ENCODE measurements at places on chromosomes 13 and 19.

DNA sequence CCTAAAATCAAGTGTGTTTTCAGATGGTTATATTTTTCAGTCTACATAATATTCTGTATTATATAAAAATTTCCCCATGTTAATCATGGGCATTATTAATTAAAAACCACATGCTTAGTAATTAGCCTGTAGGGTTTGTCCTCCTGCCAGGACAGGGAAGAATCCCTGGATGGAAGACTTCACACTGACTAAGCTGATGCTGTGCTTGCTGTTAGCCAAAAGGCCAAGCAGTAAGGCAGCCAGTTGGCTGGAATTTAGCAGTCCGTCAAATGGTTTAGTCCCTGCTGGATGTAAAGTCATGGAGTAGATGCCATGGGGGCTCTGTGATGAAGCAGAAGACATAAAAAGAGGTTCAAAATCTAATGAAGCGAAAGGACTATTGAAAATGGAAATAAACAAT lies 168.0 kb upstream of the OBI1 start:
- no peak for DNase-seq

GRCh38 chr13:79530270-79530669 lies 49.3 kb downstream of the NDFIP2 start:
- no peak for DNase-seq

- no peak for DNase-seq
Measured at GRCh38 chr19:16467581-16467980, 4.2 kb downstream of the EPS15L1 start.

DNA sequence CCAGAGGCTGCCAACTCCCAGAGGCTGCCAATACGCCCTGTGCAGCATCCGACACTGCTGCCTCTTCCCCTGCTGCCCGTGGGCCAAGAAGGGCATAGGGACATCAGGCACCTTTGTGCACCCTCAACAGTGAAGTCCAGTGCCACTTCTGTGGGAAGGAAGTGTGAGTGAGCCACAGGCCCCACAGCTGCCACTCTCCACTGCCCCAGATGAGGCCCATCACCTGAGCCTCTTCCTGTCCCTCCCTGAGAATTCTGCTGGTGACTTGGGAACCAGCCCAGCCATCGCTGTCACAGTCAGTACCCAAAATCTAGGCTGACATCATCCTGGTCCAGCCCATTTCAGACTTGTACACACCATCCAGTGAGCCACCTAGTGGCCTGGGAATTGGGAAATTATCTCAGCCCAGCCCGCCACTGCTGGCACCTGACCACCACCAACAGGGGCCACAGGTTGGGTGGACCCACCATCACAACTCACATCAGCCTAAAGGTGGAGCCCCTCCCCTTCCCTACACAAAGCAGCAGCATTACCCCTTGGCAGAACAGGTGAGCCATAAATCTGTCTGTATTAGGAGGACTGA lies 733.9 kb upstream of the KLHL1 start:
- DNase-seq = no peak

- DNase-seq = no peak
Measured at GRCh38 chr13:62846302-62846701, 1430.7 kb upstream of the PCDH20 start.

GRCh38 chr13:27360562-27360961 lies 63.9 kb upstream of the GTF3A start:
- DNase-seq = no peak

DNA sequence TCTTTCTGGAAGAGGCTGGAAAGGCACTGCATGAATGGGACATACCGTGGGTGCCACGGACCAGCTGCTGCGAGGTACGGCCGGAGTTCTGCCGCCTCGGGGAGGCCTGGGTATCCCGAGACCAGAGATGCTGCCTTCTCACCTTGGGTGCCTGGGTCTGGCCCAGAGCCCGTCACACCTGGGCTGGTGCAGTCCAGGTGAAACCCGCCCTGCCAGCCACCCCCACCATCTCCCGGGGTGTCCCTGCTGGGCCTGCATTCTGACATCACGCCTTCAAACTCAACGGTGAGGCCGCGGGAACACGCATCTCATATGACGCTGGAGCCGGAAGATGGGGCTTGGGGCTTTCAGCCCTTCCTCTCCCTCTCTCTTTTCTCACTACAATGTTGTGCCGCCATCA lies 98.0 kb downstream of the GADD45B start:
- DNase-seq = no peak

DNA sequence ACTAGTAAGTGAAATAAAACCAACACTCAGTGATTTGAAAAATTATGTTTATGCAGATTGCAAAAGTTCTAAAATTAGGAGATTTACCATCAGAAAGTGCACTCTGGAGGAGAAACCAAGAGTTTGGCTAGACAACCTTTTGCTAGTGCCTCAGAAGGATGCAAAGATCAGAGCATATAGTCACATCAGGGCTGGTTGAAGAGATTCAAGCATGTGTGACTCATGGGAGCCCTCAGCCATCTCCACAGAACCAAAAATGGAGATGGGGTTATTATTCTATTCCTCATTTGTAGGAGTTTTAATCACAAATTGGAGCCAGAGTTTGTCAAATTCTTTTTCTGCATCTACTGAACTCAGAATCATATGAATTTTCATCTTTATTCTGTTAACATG lies 32.9 kb upstream of the OXGR1 start:
- DNase-seq = no peak

- no peak for DNase-seq
Measured at GRCh38 chr13:35712907-35713761, 236.6 kb upstream of the MAB21L1 start.

- DNase-seq = no peak
Measured at GRCh38 chr13:22014469-22014868, 343.6 kb downstream of the FGF9 start.

- no peak for DNase-seq
Measured at GRCh38 chr19:18306209-18306887, 16.5 kb downstream of the LSM4 start.
